ENCODE measurements at places on chromosomes 12 and 14.

- DNase-seq, result no peak
Observed at GRCh38 chr14:59160506-59160905, 28.0 kb upstream of the DAAM1 start.

GRCh38 chr12:131137836-131138637 is 184.3 kb downstream of the ADGRD1 start:
- no peak for DNase-seq

DNA sequence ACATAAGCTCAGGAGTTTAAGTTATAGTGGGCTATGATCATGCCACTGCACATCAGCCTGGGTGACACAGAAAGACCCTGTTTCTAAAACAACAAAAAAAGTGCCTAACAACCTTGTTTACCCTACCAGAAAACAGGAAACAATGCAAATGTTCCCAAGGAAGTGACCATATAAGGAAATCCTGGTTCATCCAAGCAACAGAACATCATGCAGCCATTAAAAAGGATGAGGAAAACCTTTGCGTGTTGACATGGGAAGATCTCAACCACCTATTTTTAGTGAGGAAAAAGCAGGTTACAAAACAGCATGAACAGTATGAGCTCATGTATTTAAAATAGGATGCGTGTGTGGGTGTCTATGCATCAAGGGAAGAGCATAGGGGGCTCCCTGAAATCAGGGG is 13.7 kb downstream of the HRK start:
- DNase-seq, result no peak

DNA sequence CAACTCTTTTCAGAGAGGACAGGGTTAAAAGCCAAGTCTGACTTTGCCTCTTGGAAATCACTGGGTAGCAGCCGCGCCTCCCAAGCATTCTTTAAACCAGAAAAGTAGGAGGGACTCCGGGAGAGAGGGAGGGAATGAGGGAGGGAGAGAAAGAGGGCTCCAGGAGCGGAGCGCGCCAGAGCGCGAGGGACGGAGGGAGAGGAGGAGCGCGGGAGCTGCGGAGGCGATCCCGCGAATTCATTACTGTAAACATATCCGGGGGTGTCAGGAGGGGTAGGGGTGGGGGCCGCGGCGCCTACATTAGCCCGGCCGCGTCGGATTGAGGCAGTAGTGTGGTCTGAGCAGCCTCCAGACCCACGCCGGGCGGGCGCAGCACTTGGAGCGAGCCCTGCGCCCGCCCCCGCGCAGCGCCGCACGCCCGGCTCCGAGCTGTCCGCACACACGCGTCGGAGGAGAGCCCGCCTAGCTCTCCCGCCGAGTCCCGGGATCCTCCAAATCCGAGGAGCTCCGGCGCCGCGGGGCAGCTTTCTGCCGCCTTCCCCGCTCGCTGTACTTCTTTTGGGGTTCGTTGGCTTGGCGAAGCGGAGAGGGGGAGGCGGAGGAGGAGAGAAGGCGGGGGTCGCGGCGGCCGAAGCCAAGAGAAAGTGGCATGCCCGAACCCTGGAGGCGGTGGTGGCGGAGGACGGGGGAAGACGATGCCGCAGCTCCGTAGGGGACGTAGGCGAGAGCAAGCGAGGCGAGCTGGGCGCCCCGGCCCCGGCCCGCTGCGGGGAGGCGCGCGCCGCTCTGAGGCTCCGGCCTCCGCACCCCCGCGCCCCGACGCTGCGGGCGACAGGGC is 3.3 kb downstream of the FLRT2 start:
- DNase-seq, result peak; percentile 26

DNA sequence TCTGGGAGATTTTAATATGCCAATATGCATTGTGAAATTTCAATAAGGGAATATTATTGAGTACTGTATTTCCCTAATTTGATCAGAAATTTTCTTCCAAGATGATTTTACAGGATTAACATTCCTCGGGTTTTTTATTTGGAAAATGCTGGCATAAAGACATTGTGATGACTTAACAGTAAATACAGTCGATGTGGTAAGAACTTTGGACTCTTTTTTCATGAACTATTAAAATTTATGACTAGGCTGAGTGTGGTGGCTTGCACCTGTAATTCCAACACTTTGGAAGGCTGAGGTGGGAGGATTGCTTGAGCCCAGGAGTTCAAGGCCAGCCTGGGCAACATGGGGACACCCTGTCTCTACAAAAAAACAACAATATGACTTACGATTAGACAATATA is 197.1 kb upstream of the RASSF8 start:
- no peak for DNase-seq

GRCh38 chr12:118827047-118827446 is 154.3 kb upstream of the SRRM4 start:
- DNase-seq, result no peak

Measured in NCI-H1092 (cell line).